ENCODE measurements at places on chromosomes 5 and 9. TPM values are rescaled to one million over a fixed set of nuclear protein-coding genes. Genes with fewer than 3 reads are reported as not detected.

Gene IFNK
- total RNA-seq, result not detected

Gene ENTPD2
- not detected for total RNA-seq

Gene RFX3
- total RNA-seq, result 13.5 TPM

Gene PCDHGA4
- 0.74 TPM for total RNA-seq

Gene PRR7
- 3.0 TPM for total RNA-seq

Gene ANKRD20A1
- total RNA-seq, result 1.1 TPM

Gene GGTA1
- total RNA-seq, result 0.20 TPM

Gene AHRR
- 20.0 TPM for total RNA-seq

Gene QRFP
- total RNA-seq, result not detected

Gene NELFB
- total RNA-seq, result 66.9 TPM

Gene FST
- total RNA-seq, result not detected

Gene PDZD2
- total RNA-seq, result not detected

Gene TLX3
- not detected for total RNA-seq

Gene MFAP3
- 30.4 TPM for total RNA-seq

Gene FRMD3
- total RNA-seq, result 0.54 TPM

Gene ANKRD31
- total RNA-seq, result 0.29 TPM

Gene ZFP2
- 0.24 TPM for total RNA-seq

Gene SEMA6A
- 0.15 TPM for total RNA-seq

Gene ELOVL7
- 0.93 TPM for total RNA-seq

Gene C8G
- total RNA-seq, result 4.2 TPM

Gene HTR1A
- not detected for total RNA-seq

Gene OR1J2
- not detected for total RNA-seq

Gene RIMOC1
- total RNA-seq, result 25.5 TPM

Gene TMEM252
- total RNA-seq, result not detected

Gene LCN6
- total RNA-seq, result not detected

All from T-helper 1 cell treated with Interleukin-12 subunit alpha and Interleukin-12 subunit beta and Interleukin-4 antibody, amounts not matched to agents 30 ng/mL and 1 ng/mL, for 36 hours (primary cell).